ENCODE measurements at places on chromosomes 12 and 14.

GRCh38 chr12:3102771-3103410 is 25.7 kb downstream of the TSPAN9 start:
- no peak for DNase-seq

DNA sequence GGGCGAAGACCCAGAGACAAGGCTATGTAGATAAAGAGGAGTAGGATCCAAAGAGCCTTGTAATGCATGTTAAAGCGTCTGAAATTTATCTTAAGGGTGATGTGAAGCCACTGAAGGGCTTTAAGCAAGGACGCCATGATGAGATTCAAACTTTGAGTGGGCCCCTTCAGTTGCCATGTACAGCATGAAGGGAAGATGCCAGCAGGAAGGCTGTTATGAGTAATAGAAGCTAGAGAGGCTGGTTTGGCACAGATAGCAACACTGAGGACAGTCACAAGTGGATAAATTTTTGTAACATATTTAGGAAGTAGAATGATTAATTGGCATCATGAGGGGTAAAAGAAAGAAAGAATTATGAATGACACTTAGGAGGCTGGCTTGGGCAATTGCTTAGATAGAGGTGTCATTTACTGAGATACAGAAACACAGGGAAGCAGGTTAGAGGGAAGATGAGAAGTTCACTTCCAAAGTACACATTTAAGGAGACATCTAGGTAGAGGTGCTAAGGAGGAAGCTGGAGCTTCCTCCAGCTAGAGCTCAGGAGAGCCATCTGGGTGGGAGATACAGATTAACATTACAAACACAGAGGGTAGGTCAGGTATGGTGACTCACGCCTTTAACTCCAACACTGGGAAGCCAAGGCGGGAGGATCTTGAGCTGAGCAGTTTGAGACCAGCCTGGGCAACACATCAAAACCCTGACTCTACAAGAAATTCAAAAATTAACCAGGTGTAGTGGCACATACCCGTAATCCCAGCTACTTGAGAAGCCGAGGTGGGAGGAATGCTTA is 13.7 kb downstream of the ATG2B start:
- no peak for DNase-seq

DNA sequence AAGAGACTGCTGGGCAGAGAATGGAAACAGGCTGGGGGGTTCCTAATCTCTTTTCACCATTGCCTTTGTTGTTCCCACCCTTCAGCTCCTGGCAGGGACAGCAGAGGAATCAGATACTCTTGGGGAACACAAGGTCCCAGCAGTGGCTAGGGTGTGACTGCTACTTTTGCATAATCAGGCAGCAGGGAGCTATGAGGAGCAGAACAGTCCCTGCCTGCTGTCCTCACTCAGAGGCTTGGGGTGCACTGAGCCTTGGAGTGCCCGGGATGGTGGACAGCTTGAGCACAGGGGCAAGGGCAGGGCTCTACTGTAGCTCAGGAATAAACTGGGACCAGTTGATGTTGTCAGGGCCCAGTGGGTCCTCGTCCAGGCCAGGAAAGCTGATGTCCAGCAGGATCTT is 1.5 kb upstream of the TEX52 start:
- DNase-seq: no peak

DNA sequence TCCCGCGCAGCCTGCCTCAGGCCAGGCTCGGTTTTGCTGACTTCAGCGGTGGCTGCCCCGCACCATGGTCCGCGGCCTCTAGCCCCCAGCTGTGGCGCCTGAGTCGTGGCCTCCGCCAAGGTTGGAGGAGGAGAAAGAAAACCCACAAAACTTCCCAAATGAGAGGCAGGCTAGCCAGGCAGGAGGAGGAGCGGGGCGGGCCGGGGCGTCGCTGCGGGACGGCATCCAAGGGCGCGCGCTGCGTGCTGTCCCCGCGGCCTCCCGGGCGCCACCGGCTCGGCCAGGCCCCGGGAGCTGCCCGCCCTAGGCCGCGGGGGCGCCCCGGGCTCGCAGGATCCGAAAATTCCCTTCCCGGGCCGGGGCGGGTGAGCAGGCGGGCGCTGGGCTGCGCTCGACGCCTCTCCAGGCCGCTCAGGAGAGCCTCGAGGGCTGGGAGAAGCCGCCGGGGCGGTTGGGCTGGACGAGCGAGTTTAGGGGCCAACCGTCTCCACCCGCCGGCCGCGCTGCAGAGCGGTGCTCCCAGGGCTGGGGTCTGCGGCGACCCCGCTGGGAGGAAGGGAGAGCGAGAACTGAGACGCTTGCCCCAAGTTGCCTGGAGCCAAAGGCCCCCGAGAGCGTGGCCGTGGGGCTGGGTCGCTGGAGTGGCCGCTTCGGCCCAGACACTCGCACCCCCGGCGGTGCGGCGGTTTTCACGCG is at the start of gene EFS:
TSS of gene EFS (minus strand) at position 137 of the 696 bp plus-strand sequence. CDS start 147 bp downstream, outside the sequence.
- DNase-seq: no peak

DNA sequence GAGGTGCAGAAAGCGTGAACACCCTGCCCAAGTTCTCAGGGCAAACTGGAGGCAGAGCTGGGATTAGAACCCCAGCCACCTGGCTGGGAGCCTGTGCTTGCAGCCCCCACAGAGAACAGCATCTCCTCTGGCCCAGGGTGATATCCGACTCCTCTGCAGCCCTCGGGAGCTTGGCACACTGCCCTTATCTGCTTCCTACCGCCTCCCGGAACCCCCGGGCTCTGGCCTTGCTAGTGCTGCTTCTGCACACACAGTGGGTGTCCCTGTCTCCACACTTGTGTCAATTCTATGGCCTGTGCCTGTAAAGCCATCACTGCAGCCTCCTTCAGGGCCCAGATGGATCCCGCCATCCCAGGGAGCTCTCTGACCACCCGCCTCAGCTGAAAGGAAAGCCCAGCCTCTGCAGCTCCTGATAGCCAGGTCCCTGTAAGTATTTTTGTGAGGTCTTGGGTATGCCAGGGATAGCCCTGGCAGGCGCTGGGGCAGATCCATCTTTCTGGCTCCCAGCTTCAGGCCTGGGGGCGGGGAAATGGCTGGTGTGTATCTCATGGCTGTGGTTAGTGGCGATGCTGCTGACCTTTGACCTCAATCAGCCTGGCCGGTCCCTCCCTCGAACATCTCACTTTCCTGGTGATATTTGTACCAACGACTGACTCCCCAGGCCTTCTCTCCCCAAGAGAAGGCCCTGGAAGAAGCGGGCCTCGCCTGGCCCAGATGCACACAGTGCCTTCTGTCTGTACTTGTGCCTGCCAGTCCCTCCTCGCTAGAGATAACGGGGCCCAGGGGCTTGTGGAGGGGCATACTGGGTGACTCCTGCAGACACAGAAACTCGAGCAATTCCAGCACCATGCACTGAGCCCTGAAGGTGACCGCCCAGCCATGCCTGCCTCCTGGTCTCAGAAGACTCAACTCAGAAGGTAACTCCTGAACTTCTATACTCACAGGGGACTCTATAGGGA is 183.8 kb downstream of the CALM1 start:
- DNase-seq: no peak

DNA sequence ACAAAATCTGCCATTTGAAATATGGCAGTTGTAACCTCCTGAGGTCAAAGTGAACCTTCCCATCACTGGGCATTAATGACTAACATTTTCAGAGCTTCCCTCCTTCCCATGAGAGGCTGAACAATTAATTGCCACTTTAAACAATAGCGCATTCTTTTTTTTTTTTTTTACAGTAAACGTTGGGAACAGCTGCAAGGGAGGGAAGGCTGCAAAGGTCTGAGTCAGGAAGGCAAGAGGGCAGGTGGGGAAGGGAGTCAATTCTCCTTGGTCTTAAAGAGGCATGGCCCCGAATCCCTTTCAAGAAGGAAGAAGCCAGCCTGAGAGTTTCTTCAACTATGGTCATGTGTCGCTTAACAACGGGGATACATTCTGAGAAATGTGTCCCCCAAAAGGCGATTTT is 41.0 kb upstream of the PLEKHG3 start:
- no peak for DNase-seq

- no peak for DNase-seq
Observed at GRCh38 chr14:22657861-22658260, 13.7 kb upstream of the OR6J1 start.

GRCh38 chr12:119672194-119672593 is 4.3 kb downstream of the PRKAB1 start:
- DNase-seq: no peak
